T-helper 17 cell (primary cell): ENCODE measurements at places on chromosomes 7 and 10. TPM values are rescaled to one million over a fixed set of nuclear protein-coding genes. Genes with fewer than 3 reads are reported as not detected.

TFR2 gene
- 6.1 TPM for total RNA-seq

GRCh38 chr7:1899951-1900762, 230.1 kb downstream of the ELFN1 start:
- no peak for DNase-seq

DNA sequence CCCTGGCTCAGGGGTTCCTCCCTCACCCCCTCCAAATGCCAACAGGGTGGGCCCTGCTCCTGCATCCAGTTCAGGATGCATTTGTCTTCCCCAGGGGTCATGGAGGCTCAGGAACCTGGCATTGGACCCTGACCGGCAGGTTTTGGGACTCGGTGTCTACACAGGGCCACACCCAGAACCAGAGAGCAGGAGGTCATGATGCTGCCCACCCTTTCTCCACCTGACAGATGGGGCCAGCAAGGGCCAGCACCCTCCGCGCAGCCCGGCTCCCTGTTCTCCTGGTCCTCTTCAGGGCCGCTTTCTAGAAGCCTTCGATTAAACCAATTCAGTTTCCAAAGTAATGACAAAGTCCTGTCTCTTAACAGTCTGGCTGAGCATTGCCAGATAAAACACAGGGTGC, 50.2 kb downstream of the CAMK2B start:
- DNase-seq = no peak

GRCh38 chr7:7972128-7972527, 3.5 kb downstream of the GLCCI1 start:
- DNase-seq = no peak

DNA sequence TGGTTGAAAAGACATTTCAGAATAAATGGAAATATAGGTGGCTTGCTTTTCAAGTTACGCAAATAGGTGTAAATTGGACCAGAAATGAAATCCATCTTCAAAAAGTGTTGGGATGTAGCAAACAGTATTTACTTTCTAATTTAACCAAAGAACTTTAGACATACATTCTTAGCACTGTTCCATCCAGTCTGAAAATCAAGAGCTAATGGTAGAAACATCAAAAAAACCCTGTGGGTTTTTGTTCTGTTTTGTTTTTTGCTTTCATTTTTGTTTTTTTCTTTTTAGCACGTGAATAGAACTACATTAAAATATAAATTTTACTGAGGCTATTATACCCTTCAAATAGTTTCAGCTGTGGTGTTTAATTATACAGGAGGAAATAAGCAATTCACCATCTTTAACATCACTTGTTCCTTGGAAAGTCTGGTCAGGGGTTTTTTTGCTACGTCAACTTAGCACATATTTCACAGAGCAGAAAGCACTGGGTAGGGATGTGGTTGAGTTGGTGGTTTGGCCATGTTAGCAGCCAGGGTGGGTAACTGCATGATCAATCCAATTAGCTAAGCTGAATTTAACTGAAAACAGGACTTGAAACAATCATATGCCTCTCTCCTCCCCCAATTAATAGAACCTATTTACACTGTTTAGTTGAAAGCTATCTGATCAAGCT, 275.4 kb upstream of the PFKP start:
- DNase-seq = no peak

GRCh38 chr7:133646472-133647315, 393.8 kb downstream of the EXOC4 start:
- no peak for DNase-seq
